Activated T-cell treated with anti-CD3 and anti-CD28 coated beads for 24 hours (primary cell): ENCODE measurements at places on chromosomes 3 and 15.

GRCh38 chr3:35929158-35929557 lies 289.8 kb downstream of the ARPP21 start:
- DNase-seq, result no peak

- DNase-seq, result no peak
These were observed 172.6 kb upstream of the PPP2R3A start for GRCh38 chr3:135792858-135793475.

DNA sequence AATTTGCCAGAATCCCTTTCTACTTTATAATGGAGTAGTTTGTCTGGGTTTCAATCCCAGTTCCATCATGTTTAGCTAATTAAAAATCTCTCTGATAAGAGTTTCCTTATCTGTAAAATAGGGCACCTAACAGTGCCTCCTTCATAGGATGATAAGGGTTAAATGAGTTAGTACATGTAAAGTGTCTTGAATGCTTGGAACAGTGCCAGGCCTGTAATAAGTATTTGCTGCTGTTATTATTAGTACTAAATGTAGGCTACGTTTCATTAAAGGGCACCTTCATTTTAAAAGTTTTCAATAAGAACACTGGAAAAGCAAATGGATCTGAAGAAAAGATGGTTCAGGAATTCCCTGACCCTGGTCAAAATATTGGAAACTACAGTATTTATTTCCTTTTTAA lies 11.8 kb upstream of the SLC2A2 start:
- DNase-seq, result no peak

- DNase-seq, result no peak
These were observed 230.1 kb downstream of the EBLN2 start for GRCh38 chr3:73291541-73291940.

DNA sequence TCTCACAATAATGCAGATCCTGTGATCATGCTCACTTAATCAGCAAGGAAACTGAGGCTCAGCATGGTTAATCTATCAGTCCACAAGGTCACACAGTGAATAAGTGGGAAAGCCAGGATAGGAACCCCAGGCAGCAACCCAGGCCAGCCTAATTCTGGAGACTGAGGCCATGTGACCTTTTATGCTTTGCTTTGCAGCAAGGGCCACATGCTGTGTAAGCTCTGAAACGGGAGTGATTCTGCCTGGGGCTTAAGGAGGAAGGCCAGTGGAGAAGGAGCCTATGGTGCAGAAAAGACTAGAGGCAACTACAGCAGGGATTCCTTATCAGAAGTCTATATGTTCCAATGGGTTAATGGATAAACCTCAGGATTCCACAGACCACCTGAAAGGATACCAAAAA lies 157.6 kb upstream of the PPP2R3A start:
- DNase-seq, result no peak
